ENCODE measurements at places on chromosomes 11 and 22.
A peak's percentile ranks its signal among the peaks of the same experiment; 100 is the strongest.

GRCh38 chr11:45301537-45302246 is 15.6 kb upstream of the SYT13 start:
- no peak for DNase-seq

- DNase-seq = no peak
Measured at GRCh38 chr11:19091366-19091765, 25.6 kb upstream of the ZDHHC13 start.

DNA sequence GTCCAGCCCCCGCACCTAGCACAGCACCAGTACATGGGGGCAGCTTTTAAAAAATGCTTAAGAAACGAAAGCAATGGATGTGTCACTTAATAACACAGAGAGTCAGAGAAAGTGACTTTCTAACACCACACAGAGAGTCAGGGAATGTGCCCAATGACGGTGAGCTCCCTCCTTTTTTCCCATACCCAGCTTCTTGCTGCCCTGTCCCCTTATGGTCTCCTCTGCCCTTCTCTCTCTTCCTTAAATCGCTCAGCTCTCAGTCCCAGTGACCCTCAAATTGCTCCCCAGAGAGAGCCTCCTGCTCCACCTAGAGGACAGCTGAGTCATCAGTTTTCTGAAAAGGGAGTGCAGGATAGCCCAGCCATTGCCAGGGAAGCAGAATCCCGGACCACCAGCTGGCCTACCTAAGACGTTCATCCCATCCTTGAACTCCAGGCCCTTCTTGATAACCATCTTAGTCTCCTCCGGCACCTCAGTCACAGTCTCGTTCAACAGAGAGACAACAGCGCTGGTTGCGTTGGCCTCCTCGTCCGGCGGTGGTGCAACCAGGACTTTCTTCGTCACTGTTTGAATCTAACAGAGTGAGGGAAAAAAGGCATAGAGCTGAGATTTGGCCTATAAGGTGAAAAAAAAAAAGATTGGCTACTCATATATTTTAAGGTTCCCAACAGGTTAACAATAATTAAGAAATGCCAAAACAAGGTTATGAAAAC is 113.5 kb downstream of the SLC1A2 start:
- no peak for DNase-seq

GRCh38 chr11:86140334-86140990 is 71.6 kb upstream of the PICALM start:
- no peak for DNase-seq

DNA sequence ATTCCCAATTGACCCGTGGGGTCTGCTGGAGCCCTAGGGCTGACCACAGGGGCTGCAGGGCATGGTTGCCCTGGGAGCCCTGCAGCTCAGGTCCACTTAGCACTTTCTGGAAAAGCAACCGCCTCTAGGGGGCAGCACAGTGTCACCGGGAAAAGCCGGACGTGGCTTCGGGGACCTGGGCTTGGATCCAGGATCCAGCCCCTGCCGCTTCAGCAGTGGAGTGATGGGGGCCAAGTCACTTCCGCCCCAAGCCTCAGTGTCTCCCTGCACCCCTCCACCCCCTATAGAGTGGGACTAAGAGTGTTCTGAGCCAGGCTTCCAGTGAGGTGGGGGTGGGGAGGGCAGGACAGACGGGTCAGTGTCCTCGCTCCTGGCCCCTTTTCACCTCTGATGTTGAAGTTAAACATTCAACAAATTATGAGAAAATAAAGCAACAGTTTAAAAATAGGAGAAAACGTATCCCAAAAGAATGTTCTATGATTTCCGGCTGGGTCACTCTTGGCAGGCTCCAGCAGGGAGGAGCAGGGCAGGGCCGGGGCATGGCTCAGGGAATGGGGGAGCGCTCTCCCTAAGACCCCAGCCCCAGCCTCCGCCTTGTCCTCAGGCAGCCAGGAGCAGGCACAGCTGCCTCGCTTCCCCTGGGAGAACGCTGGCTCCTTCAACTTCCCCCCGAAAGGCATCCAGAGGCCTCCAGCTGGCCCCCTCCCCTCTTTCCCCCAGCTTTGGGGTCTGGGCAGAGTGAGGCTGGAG is 96.5 kb upstream of the FGF3 start:
- DNase-seq = peak; percentile 8

DNA sequence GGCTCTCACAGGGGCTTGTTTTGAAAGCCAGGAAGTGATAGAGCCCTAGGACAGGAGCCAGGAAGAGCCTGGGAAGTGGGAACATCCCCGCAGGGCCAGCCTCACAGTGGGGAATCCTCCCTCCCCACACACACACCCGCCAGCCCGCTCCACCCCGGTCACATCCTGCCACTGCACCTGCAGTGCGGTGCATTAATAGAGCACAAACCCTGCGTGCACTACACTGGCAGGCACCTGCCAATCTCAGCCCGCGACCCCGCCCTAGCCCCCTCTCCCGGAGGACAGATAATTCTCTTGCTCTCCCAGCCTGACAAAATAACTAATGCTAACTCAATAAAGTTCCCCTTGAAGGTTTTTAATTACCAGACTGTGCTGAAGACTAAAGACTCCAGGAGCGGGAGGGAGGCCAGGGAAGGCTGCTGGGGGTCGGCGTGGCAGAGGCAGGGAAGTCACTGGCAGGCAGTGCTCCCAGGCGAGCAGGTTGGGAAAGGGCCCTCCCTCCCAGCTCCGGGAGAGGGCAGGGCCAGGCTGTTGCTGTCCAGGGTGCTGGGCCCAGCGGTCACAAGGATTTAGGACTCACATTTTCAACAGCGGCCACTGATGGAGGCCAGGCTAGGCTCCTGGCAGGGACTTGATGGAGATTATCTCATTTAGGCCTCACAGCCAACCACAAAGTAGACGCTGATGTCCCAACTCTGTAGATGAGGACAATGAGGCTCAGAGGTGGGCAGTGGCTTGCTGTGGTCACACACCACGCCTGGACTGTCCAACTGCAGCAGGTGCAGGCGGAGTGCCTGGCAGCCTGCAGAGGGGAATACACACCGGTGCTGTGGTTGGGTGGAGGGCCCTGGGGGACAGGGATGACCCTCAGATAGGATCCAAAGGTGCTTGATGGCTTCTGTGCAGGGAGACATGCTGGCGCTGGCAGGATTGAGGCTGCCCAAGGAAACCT is 23.9 kb upstream of the TCF20 start:
- DNase-seq = no peak

- DNase-seq = no peak
Measured at GRCh38 chr22:37141971-37142370, 7.7 kb downstream of the IL2RB start.

GRCh38 chr11:24683583-24683982 is 186.7 kb downstream of the LUZP2 start:
- no peak for DNase-seq

- no peak for DNase-seq
Measured at GRCh38 chr11:128689948-128690664, 3.8 kb upstream of the FLI1 start.

DNA sequence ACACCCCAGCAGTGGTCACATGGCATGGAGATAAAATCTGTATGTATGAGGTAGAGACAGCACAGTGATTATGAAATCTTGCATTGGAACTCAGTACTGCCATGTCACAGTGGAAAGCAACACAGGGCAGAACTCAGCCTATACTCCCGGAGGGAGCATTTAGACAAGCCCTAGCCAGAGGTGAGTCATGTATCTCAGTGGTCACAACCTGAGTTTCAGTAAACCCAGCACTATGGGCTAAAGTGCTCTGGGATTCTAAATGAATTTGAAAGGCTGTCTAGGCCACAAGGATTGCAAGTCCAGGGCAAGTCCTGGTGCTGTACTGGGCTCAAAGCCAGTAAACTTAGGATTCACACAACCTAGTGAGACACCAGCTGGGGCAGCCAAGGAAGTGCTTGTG is 1717.1 kb upstream of the RAG2 start:
- DNase-seq = no peak

DNA sequence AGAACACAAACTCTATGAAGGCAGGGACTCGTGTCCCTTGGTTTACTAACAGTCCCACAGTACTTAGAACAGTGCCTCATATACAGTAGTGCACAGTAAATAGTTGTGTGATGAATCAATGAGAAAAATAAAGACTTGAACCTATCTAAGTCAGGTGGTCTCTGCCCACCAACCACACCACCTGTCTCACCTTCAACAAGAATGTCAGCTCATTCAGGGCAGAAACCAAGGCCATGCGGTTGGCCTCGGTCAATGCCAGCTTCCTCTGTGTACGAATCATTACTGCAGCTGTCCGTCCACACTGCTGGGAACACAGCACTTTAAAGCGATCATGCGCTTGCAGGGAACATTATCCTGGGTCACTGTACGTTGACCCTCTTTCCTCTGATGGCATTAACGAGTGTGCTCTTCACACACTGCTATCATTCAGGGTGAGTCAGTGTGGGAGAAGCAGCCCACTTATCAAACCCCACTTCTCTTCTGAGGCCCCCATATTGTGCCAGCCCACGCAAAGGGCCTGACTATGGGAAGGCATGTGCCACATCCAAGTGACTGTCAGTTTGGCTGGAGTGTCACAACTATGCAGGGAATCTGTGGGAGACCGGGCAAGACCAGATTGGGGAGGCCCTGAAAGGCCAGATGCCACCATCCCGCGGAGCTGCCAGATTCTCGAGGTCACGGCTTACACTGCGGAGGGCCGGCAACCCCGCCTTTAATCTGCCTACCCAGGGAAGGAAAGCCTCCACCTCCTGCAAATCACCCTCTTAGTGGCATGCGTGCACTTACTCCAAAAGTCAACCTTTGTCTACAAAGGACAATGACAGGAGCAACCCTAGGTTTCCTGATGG is 36.1 kb downstream of the LARGE1 start:
- no peak for DNase-seq

GRCh38 chr11:19632499-19632834 is 80.2 kb upstream of the NAV2 start:
- DNase-seq = no peak

- DNase-seq = no peak
Measured at GRCh38 chr11:126358763-126359160, 3.3 kb downstream of the ST3GAL4 start.

GRCh38 chr22:43343670-43344519 is 723 bp upstream of the SCUBE1 start:
- DNase-seq = no peak

- no peak for DNase-seq
Measured at GRCh38 chr11:3088806-3089205, 31.6 kb upstream of the CARS1 start.

DNA sequence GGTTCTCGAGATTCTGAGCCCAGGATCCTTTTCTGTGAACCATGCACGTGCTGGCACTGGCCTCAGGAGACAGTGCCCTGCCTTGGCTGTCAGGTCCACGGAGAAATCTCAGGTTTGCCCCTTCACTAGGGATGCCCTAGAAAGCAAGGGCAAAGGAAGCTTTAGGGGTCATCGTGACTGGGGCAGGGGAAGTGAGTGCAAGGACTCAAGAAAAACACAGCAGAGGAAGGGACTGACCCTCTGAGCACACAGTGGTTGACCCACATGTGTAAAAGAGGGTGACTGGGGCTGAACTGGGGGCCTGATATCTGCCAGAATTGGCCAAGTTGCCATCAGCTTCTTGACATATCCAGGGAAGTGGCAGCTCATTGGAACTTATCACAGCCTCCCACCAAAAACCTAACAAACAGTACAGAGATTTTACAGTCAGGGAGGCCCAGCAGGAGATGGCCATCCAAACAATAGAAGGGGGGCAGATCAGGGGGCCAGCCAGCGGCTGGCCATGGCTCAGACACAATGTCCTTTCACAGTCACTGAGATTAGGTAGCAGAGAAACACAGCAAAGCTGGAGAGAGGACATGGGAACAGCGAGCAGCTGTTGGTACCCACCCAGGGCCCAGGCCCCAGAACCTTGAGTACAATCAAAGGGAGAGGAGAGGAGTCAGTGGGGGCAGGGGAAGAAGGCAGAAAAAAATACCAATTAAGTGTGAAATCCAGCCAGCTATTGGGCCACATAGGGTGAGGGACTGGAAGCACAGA is 4.4 kb downstream of the TMEM121B start:
- no peak for DNase-seq

DNA sequence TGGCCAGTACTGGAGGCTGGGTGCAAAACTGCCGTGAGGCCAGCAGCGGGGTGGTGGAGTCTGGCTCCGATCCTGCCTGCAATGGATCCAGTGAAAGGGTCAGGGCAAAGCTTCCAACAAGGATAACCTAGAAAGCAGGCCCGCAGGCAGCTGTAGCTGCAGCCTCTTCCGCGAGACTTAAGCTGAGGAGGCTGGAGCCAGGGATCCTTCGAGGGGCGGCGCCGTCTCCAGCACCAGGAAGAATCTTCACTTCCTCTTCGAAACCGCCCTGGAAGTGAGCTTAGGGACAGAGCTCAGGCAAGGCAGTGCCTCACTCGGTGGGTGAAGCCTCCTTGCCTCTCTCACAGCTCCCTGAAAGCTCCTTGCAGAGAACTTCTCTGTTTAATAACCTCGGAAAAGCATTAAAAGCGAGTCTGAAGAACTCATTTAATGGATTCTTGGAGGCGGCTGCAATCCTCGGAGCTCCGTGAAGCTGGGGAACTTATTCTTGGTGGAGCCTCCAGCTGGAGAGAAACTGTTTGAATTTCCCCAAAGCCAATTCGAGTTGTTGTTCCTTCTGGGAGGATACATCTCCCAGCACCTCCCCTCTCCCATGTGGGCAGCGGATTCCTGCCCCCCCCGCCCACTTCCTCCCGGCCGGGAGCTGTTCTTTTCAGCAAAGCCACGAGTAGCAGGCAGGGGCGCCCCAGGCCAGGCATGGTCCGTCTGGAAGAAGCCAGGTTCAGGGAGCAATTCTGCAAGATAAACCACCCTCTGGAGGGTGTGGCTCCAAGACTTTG is 169.9 kb downstream of the CTTN start:
- DNase-seq = no peak

DNA sequence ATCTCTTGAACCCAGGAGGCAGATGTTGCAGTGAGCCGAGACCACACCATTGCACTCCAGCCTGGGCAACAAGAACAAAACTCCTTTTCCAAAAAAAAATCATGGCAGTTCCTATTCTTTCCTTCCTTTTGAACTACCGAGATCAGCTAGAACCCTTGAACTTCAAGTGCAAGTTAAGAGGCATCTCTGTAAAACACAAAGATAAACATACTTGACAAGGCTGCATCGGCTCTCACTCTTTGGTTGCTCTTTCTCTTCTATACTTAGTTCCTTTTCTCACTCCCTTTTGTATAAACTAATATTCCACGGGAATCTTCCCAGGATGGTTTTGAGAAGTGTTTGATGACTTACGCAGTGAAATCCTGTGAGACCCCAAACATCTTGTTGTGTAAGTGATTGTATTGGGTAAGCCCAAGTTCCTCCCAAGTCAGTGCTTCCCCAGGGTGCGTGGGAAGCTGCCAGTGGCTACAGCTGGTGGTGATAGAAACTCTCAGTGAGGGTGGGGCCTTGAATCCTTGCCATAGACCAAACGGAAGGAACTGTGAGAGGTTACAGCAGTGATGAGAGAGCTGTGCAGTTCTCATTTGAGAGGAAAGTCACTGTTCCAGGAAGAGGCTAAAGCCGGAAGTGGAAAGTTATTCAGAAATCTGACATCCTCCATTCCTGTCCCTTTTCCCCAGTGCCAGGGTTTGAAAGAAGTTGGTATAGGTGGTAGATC is 24.1 kb upstream of the CDC42EP2 start:
- no peak for DNase-seq

- no peak for DNase-seq
Measured at GRCh38 chr22:20653012-20653794, 120.7 kb upstream of the SERPIND1 start.

- no peak for DNase-seq
Measured at GRCh38 chr22:38180841-38181452, 683 bp downstream of the PLA2G6 start.

GRCh38 chr11:78189174-78189724 is 530 bp downstream of the USP35 start:
- DNase-seq = no peak
